ENCODE measurements at places on chromosomes 5 and 9.

DNA sequence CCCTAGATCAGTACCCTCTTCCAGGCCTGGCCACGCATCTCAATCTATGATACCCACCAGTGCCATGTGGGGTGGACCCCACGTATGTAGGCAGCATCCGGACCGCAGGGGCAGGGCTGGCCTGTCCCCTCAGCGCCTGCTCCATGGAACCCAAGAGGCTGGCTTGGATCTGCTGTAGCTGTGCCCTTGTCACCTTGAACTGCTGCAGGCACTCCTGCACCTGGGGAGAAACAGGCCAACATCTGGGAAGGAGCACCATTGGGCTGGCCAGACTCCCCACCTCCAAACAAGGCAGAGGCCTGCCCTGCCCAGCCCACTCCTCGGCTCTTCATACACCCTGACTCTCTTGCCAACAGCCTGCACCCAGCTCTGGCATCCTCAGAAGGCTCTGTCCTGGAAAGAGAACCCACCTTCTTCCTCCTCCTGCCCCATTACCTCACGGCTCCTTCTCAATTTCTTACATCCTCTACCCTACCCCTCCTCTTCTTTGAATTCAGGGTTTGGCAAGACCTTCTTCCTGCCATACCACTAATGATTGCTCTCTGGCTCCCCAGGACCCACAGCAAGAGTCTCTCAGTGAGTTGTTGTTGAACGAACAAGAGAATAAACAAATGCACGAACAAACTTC, 7.7 kb downstream of the HK3 start:
- DNase-seq: no peak

DNA sequence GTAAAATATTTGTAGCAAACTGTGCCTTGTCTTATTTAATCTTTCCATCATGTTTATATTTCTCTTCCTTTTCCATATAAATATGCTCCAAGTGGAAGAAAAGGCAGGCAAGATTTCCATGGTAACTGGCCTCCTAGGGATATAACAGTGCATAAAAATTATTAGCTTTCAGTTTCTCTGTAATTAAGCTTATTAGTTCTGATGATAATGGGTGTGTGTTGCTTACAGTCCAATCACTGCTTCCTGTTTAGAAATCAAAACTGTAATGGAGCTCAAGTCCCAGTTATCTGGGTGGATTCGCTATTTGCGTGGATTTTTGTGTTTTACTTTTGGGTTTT, 213.0 kb downstream of the PJA2 start:
- DNase-seq: no peak

DNA sequence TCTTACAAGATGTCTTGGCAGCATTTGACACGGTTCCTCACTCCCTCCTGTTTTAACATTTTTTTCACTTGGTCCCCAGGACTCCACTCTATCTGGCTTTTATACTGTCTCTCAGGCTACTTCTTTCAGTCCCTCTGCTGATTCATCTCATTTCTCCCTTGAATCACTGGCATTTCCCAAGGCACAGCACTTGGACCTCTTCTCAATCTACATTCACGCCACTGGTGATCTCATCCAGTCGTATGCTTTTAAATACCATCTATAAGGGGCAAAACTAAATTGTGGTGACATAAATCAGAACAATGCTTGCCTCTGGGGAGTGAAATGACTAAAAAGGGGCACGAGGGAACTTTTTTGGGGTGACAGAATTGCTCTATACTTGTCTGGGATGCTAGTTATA, 47.1 kb downstream of the MAPKAP1 start:
- no peak for DNase-seq

GRCh38 chr5:130714200-130714599, 450.9 kb downstream of the HINT1 start:
- no peak for DNase-seq

- no peak for DNase-seq
Measured at GRCh38 chr9:70143394-70144130, 99.9 kb downstream of the MAMDC2 start.

DNA sequence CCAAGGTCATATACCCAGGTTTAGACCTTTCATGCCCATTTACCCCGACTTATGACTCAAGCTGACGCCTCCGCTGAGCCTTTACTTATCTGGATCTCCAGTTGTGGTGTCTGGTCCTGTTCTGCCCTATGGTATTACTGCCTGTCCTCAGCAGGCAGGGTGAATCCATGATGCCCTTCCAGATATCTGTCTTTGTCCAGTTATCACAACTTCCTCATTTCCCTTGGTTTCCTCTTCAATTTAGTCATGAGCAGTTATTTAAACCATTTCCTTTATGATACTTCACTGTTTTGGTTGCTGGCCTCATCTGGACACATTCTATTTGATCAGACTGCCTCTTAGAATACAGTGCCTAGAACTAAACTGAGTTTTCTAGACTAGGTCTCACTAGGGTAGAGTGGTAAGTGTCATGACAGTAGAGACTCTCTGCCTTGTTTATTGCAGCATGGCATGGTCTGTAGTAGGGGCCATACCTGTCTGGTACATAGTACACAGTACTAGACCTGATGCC, 93.3 kb downstream of the MELK start:
- DNase-seq: no peak

- no peak for DNase-seq
Measured at GRCh38 chr5:79235261-79235633, 684 bp upstream of the JMY start.

GRCh38 chr5:1358726-1359025, 13.8 kb upstream of the CLPTM1L start:
- no peak for DNase-seq

- no peak for DNase-seq
Measured at GRCh38 chr5:61536922-61537321, 204.9 kb downstream of the ZSWIM6 start.

GRCh38 chr5:126753227-126753626, 23.7 kb upstream of the LMNB1 start:
- no peak for DNase-seq

- DNase-seq: no peak
Measured at GRCh38 chr5:142201471-142201887, 92.9 kb downstream of the NDFIP1 start.

DNA sequence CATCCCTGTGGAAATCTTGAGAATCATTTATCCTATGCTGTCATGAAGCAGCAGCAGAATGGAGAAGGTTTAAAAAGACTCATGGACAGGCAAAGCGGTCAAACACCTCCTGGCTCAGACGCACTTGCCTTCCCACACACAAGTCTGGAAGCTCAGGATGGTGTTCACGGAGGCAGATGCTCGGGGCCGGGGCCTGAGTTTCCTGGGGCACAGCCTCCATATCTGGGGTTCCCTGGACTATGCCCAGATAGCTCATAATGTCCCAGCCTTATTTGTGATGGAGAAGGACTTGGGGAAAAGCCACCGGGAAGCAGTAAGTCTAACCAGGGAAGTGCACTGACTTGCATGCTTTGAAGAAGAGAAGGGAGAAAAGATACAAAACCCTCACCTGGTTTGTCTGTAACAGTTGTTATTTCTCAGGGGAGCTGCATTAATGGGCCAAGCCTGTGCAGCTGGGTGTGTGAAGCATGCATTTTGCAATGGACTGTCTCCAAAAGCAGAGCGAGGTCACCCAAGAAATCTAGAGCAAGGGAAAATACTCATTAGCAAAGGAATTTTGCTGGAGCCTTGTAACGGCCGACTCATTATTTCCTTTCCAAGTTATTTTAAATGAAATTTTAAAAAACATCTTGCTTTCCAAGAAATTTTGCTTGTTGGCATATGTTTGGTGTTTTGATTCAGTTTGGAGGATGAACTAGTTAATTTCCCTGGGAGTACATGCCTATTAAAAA, 3.4 kb downstream of the S1PR3 start:
- no peak for DNase-seq

GRCh38 chr5:133706506-133707430, 94.4 kb upstream of the FSTL4 start:
- no peak for DNase-seq

All from activated CD4-positive, CD25-positive, alpha-beta regulatory T cell treated with anti-CD3 and anti-CD28 coated beads, Interleukin-2, amount 50 U/mL, for 16 hours (primary cell).